ENCODE measurements at places on chromosomes 5 and 9. TPM values are rescaled to one million over a fixed set of nuclear protein-coding genes. Genes with fewer than 3 reads are reported as not detected.
A peak's percentile ranks its signal among the peaks of the same experiment; 100 is the strongest.

DNA sequence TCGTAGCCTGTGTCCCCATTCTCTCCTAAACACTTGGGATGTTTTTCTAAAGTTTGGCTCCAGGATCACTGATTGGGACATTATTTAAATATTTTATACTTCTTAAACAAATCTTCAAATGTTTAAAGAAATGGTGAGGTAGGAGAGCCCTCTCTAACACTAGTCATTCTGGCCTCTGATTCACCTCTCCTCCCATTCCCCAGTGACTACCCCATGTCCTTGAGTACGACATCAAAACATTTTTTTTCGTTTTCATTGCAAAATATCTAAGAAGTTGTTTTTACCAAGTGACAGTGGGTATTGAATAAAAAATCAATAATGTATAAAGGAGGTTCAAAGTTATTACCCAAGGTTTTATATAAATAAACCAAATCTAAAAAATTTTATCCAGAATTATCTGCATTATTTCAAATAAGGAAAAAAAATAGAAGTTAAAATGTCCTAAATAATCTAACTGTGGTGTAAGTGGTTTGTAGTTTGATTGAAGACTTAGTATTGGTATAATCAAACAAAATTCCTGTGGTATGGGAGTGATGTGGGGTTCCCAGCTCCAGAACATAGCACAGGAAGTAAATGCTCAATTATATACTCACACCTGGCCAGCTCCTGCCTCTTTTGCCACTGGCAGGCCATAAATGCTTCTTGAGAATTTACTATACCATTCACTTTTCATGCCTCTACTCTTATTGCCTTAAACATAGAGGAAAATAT, 51.1 kb downstream of the MAST4 start:
- DNase-seq = no peak

- no peak for DNase-seq
Observed at GRCh38 chr9:88535226-88536022, 446 bp downstream of the NXNL2 start.

- DNase-seq = no peak
Observed at GRCh38 chr5:168749391-168750100, 170.4 kb upstream of the PANK3 start.

- DNase-seq = peak; percentile 37
Observed at GRCh38 chr5:141135030-141135717, at the start of gene PCDHB5. TSS of gene PCDHB5 (plus strand) at chr5:141135206. CDS start at chr5:141135435, 229 bp downstream.

GRCh38 chr5:3542158-3542557, 53.5 kb upstream of the IRX1 start:
- DNase-seq = no peak

Gene TRIM52
- 22.8 TPM for total RNA-seq

Data from mucosa of gallbladder (tissue), 1 donor.